ENCODE measurements at places on chromosomes 12 and 14.

DNA sequence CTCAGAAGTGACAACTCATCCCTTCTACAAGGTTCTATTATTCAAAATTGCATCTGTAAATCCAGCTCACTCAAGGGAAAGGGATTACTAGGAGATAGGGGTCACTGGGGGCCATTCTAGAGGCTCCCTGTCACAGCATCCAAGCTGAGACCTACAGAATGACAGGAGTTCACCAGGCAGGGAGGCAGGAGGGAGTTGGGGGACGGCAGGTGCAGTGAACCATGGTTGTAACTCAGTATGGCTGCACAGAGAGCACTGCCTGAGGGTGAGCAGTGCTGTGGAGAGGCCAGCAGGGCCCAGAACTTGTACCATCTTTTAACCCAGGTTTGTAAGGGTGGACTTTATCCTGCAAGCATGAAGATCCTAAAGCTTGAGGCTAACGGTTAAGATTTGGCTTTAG is 37.9 kb upstream of the SINHCAF start:
- DNase-seq, result no peak

DNA sequence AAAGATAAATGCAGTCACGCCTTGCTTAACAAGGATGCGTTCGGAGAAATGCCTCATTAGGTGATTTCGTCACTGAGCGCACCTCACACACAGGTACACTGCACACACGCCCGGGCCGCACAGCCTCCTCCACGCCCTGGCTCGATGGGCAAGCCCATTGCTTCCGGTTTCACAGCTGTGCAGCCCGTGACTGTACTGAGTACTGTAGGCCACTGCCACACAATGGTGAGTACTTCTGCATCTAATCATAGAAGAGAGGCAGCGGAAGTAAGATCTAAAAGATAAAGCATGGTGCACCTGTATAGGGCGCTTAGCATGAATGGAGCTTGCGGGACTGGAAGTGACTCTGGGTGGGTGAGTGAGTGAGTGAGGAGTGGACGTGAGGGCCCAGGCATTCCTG is 4.3 kb downstream of the RIMBP2 start:
- no peak for DNase-seq

DNA sequence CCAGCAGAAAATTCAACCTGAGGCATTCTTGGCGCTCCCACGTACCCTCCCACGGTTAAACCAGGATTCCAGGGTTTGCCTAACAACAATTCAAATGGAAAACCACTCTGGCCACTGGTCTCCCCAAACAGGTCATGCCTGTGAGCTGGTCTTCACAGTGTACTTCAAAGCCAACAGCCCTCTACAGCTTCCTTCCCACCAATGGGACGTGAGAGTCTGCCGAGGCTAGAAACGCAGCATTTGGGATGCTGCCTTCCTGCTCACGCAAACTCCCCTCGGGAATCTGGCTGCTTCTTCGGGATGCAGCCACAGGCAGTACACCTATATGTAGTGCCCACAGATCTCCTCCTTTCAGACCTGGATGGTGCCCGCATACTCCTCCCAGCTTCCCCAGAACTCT is 149.1 kb downstream of the KLHL28 start:
- no peak for DNase-seq

DNA sequence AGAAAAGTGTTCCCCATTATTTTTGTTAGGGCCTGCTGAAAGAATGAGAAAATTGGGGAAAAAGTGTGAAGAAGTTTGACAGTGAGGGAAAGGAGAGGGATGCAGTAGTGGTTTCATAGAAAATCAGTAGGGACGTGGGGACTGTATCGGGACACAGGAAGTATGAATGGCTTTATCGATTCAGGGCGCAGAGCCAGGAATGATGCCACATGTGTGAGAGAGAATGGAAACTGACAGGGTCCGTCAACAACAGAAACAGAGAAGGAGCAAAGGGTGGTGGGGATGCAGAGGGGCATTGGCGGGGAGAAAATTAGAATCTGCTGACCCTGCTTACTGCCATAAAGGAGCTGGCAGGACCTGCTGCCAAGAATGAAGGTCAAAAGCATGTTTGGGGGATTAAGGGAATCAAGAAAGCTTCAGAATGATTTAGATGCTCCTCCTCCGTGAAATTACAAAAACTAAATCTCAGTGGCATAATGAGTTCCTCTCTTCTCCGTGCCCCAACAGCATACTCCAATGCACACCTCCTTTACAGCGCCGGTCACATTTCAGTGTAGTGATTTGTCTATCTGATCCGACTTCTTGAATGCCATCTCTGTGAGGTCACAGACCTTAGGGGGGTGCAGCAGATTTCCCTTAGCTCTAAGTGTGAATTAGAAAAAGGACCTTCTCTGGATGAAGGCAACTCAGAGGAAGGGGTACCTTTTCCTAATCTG is 92.6 kb downstream of the EMP1 start:
- no peak for DNase-seq

- no peak for DNase-seq
Observed at GRCh38 chr12:126685636-126686035, 1581.3 kb upstream of the TMEM132C start.

GRCh38 chr12:9750276-9751203 is 10.2 kb downstream of the CD69 start:
- no peak for DNase-seq

GRCh38 chr12:80857311-80857710 is 80.4 kb downstream of the LIN7A start:
- no peak for DNase-seq

- no peak for DNase-seq
Observed at GRCh38 chr12:128905003-128905544, 51.8 kb downstream of the GLT1D1 start.

DNA sequence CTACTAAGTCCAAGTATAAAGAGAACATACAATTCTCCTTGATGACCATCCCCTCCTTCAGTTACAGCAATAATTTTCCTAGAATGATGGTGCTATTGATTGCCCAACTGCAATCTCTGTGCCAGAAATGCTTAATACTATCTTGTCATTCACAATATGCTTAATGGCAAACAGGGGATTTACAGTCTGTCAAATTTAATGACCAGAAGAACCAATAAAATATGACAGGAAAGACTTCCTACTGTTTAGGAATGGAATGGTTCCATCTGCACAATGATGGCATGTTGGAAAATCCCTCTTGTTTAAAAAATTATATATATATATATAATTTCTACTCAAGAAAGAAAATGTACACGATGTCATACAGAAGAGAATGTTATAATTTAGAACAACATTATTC is 623.2 kb downstream of the CCER1 start:
- DNase-seq, result no peak

DNA sequence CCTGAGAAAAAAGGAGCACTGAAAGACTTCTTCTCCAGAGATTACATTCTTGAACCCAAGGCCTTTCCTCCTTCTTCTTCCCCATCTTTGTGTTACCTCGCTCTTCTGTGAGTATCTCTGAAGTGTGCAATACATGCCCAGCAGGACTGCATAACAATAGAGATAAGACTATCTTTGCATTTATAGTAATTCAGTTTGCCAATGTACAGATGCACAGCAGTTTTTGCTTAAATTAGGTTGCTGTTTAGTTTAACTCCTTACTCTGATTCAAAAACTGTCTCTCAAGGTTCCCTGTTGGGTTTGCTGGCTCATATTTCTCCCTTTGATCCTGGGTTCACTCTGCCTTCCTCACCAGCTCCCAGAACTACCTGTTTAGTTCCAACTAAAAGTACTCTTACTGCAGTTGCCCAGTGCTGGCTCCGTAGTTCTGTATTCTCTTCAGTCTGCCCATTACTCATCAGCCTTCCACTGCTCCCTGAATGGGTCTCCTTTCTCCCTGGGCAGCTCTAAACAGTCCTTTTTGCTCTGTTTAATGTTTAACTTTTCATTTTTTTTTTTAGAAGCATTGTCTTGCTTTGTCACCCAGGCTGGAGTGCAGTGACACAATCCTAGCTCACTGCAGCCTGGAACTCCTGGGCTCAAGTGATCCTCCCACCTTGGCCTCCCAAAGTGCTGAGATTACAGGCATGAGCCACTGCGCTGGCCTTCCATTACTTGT is 180.6 kb upstream of the CAND1 start:
- DNase-seq, result no peak

GRCh38 chr12:11863478-11863906 is 207.2 kb upstream of the BCL2L14 start:
- no peak for DNase-seq

- DNase-seq, result no peak
Observed at GRCh38 chr12:130198026-130198662, 35.9 kb downstream of the FZD10 start.

GRCh38 chr14:60800409-60800808 is 65.8 kb downstream of the MNAT1 start:
- no peak for DNase-seq

- no peak for DNase-seq
Observed at GRCh38 chr14:22081337-22081736, 407.7 kb upstream of the OR4E1 start.

DNA sequence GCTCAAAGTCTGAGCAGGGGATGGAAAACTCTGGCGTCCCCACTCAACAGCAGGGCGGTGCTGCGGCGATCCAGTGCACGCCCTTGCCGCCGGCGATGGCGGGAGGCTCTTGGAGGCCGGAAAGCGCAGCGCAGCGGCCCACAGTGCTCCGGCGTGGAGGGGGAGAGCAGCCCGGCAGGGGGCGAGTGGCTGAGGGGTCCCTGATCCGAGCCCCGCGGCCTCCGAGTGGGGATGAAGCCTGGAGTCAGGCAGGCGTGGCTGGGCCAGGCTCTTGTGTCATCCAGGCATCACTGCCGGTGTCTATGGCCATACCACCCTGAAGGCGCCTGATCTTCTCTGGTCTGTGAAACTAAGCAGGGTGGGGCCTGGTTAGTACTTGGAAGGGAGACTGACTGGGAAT is 183.1 kb downstream of the ALG10 start:
- no peak for DNase-seq
